ENCODE measurements at places on chromosomes 2 and 18.

DNA sequence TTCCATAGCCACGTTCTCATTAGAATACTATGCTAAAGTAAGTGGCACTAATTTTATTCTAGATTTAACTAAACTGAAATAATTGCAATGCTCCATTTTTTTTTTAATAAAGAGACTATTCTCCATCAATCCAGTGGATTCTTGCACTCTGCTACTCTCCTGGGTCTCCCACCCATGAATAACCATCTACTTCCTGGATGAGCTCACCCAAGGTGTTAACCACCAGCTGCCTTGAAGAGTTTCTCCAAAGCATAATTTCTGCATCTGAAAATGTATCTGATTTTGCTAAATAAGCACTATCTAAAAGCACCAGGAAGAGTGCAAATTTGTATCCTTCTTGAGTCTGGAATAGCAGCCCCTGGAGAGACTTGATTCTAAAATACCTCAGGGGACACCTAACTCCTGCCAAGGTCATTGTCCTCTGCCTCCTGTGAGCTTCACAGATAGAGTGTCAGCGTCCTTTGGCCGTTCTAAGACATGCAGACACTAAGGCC is 41.6 kb upstream of the SH3BP4 start:
- DNase-seq = no peak

GRCh38 chr2:39851651-39852110 is 72.6 kb upstream of the THUMPD2 start:
- no peak for DNase-seq

DNA sequence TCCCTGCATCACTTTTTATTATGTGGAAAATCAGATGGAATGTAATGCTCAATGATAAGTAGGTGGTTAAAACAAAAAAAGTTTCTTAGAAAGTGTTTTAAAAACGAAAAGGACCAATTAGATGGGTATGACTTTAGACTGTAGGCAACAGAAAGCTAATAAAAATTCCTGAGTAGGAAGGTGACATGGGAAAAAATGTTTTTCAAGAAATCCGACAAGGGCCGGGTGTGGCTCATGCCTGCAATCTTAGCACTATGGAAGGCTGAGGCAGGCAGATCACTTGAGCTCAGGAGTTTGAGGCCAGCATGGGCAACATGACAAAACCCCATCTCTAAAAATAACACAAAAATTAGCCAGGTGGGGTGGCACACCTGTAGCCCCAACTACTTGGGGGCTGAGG is 126.1 kb downstream of the THADA start:
- DNase-seq = no peak

DNA sequence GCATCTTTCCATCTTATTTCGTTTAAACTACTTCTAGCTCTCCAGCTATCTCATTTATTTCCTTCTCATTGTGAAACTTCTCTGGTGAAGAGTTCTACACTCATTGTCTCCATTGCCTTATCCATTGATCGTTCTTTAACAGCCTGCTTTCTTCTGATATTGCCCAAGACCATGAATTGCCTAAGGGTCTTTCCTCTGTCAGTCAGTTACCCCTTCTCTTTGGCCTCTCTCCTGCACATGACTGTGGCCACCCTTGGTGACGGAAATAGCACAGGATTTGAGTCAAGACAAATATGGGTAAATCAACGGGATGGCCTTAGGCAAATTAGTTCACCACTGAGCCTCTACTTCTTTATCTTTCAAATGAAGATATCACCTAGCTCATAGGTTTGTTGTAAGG is 26.6 kb downstream of the NHEJ1 start:
- no peak for DNase-seq

DNA sequence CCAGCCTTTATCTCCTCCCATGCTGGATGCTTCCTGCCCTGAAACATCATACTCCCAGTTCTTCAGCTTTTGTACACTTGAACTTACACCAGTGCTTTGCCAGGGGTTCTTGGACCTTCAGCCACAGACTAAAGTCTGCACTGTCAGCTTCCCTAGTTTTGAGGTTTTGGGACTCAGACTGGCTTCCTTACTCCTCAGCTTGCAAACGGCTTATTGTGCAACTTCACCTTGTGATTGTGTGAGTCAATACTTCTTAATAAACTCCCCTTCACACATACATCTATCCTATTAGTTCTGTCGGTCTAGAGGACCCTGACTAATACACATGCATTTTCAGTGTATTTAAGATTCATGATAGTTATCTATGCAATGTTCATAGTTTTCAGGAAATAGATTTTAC is 35.8 kb upstream of the ZNF804A start:
- no peak for DNase-seq

- no peak for DNase-seq
Measured at GRCh38 chr2:13227578-13227977, 510.8 kb downstream of the TRIB2 start.

- DNase-seq = no peak
Measured at GRCh38 chr2:240556553-240557100, 1.2 kb downstream of the ANKMY1 start.

DNA sequence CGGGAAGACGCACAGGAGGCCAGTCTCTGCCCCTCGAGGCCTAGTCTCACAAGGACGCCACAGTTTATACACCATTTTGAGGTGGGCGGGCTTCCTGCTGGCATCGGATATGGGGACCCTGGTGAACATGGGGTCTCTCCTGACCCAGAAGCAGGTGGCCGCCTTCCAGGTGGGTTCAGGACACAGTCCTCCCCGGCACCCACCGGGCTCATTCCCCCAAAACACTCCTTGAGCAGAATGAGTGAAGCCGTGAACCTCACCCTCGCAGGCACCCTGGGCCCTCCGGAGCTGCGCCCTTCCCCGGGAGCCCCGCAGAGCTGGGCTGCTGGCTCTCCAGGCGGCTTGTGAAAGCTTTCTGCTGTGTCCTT is 6.5 kb downstream of the NFATC1 start:
- no peak for DNase-seq

DNA sequence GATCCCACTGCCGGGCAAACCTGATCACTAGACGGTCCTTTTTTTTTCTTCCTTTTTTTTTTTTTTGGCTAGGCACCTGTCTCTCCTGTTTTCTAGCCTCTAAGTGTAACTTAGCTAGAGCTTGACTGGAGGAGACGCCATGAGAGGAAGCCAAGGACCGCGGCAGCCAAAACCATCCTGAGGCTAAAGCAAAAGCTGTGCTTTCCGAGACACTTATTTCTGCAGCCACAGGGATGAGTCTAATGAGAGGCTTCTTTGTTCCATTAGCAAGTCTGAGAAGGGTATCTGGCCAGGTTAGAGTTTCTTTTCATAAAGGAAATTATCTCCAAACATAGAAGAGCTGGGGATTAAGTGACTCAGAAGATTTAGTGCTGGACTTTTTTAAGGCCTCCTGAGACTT is 7.3 kb upstream of the CXCR4 start:
- DNase-seq = no peak

DNA sequence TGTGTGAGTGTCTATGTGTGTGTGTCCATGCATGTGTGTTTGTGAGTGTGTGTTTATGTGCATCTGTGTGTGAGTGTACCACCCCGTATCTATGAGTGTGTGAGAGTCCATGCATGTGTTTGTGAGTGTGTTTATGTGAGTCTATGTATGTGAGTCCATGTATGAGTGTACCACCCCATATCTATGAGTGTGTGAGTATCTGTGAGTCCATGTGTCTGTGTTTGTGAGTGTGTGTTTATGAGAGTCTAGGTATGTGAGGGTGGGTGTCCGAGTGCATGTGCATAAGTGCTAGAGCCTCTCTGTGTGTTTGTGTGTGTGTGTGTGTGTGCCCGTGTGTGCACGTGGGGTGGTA is 86.0 kb upstream of the ATG16L1 start:
- DNase-seq = no peak

DNA sequence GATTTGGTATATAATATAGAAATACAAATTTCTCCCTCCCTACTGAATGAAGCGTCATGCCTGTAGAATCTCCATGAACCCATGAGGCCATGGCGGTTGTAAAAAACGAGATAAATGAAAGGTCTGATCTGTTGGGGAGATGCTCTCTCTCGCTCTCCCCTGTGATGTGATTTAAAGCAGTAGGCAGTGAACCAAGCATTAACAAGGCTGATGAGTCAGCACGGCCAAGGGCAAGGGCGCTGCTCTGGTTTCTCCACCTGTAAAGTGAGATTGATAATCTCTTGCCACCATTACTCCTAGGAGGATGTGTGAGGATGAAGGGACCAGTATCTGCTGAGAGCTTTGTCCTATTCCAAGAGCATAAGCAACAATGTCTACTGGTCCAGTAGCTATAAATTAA is 553.3 kb downstream of the CMPK2 start:
- no peak for DNase-seq

- no peak for DNase-seq
Measured at GRCh38 chr2:202450785-202451184, 74.7 kb downstream of the BMPR2 start.

DNA sequence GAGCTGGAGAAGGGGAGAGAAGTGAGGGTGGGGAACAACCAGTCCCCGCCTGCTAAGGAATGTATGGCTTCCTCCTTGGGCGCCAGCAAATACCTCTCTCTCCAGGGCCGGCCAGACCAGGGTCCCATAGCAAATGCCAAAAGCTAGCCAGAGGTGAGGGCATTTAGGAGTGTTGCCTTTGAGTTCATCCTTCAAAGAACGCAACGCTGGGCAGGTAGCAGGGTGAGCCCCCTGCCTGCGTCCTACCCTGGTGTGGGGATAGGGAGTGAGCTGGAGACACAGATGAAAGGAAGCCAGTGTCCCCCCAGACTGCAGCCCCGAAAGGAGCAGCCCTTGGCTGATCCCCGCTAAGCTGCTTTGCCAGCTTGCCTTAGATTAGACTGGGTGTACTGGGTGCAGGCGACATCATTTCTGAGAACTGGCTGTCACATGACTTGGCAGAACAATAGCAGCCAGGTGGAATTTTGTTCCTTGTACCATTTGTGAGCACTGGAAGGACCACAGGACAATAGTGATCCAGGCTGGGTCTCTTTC is 40.4 kb downstream of the KLHL29 start:
- no peak for DNase-seq

- no peak for DNase-seq
Measured at GRCh38 chr2:206635015-206635414, 7.3 kb upstream of the FAM237A start.

DNA sequence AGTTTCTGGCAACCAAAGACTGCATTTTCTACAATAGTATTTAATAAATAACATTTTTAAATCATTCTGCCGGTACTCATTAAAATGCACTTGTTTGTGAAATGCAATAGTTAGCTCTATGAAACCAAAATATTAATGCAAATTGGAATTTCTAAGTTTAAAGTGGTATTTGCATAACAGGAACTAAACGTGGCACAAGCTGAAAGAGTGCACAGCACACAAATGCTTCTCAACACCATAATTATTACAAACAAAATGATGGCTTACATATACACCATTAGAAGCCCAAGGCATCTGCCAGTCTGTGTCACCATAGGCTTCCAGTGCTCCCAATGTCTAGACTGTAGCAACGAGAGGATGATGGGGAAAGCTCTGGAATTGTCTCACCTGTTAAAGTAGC is 280.5 kb downstream of the TCF4 start:
- no peak for DNase-seq

- DNase-seq = no peak
Measured at GRCh38 chr18:71673498-71673897, 870.6 kb downstream of the CBLN2 start.

DNA sequence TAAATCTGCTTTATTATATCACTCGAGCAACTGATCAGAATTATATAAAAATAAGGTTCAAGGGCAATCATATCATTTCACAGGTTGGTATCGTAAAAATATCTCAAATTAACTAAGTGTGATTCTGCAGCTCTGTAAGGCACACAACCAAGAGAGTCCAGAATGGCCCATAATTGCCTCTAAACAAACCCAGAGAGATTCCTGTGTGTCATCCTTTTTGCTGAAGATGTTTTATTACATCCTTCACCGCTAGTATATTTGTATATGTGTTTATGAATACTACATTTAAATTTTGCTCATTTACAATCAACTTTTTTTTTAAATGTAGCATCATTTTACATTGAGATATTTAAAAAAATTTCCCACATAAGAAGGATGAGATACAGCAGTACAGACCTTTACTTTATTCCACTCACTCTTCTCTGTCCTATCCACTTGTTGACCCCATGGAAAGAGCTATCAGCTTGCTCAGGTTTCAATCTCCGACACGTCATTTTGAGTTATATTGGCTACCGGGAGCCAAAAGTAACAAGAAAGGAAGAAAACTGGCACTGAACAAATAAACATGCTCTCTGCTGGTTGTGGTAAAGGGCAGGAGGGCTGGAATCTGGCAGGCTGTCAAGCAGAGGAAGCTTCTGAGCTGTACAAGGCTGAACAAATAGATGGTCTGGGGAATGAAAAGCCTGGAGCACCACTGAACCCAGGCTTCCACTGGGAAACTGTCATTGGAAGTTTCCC is 23.1 kb downstream of the PLA2R1 start:
- no peak for DNase-seq

DNA sequence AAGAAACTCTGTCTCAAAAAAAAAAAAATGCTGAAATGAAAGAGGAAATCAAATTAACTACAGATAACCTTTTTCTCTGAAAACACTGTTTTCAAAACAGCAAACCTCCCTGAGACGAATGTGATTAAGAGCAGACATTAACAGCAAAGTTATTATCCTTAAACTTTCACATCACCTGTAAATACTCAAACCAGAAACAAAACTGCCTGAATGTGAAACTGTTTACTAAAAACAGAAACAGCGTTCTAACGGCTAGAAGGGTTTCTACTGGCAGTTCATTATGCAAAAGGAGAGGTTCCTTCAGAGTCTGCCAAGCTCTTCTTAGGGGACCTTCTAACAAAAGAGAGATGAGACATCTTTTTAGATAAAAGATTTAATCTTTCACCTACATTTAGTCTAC is 45.9 kb downstream of the PNO1 start:
- DNase-seq = no peak

DNA sequence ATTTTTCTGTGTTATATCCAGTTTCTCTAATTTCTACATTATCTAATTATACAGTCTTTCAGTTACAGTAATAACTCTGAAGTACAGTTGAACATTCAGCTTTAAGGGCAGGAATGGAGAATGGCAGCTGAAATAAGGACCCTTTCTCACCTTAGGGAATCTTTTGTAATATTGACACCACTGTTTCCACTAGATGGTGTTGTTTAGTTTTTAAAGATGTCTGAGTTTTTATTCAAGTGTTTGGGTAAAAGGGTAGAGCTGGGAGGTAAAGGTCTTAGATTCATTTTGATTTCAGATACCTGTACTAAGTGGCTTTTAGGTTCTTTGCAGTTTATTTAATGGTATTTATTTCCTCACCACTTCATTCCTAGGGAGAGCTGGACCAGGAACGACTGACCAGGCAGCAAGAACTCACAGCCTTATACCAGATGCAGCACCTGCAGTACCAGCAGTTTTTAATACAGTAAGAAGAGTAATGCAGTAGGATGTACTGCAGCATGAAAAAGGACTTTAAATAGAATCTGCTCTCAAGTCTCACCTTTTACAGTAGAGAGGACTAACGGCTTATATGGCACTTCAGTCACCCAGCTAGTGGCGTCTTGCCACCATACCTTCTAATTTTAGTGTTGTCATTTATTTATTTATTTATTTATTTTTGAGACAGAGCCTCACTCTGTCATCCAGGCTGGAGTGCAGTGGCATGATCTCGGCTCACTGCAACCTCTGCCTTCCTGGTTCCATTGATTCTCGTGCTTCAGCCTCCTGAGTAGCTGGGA is 33.2 kb upstream of the KCNJ13 start:
- DNase-seq = peak; percentile 35
